Regular cardiac myocyte (primary cell): ENCODE measurements at places on chromosomes 6 and 20. TPM values are rescaled to one million over a fixed set of nuclear protein-coding genes. Genes with fewer than 3 reads are reported as not detected.

The ENTPD6 gene
- 44.3 and 81.9 TPM in 2 replicates for total RNA-seq

The ADGB gene
- total RNA-seq: not detected in 2 replicates

The GRM1 gene
- total RNA-seq: under 0.01 TPM in 2 replicates

The BPIFB2 gene
- not detected in 2 replicates for total RNA-seq

The HSD17B8 gene
- total RNA-seq: 4.6 and 9.0 TPM in 2 replicates
